Stimulated activated CD8-positive, alpha-beta memory T cell treated with anti-CD3 and anti-CD28 coated beads, Interleukin-15, amount 100 ng/mL, for 4 hours (primary cell): ENCODE measurements at places on chromosomes 11 and 22.

GRCh38 chr11:108929241-108929640, 264.4 kb downstream of the DDX10 start:
- no peak for DNase-seq

DNA sequence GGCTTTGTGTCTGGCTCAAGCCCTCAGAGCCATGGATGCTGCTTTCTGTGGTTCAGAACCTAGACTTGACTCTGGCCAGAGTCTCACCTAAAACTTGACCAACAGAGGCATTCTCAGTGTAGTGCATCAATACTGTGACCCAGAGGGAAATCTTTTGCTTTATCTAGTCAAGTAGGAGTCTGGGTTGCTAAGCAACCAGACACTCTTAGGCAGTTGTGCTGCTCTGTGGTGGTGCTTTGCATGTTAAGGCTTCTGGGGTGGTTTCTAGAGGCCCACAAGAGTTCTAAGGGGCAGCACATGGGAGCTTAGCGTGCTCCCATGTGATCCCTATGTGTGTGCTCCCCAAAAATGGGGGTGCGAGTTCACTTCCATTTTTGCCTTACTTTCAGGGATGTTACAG, 224.6 kb upstream of the PLET1 start:
- no peak for DNase-seq

- no peak for DNase-seq
Observed at GRCh38 chr11:74744277-74744676, 4.4 kb upstream of the RNF169 start.

DNA sequence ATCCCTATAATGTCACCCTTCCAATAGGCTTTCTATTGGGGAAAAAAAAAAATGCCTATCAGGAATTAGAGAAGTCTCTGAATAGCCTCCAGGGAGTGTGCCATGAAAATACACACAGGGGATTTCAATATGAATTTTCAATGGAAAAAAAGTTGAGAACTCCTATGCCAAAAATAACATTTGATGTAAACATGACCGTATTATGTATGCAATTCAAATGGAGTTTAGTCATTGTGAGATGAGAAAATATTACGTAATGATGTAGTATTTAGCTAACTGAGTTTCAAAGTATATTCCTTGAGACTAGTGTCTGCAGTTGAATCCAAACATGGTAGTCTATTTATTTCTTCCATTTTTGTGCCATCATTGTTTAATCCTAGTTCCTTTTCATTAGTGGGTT, 182.3 kb downstream of the BLID start:
- no peak for DNase-seq

DNA sequence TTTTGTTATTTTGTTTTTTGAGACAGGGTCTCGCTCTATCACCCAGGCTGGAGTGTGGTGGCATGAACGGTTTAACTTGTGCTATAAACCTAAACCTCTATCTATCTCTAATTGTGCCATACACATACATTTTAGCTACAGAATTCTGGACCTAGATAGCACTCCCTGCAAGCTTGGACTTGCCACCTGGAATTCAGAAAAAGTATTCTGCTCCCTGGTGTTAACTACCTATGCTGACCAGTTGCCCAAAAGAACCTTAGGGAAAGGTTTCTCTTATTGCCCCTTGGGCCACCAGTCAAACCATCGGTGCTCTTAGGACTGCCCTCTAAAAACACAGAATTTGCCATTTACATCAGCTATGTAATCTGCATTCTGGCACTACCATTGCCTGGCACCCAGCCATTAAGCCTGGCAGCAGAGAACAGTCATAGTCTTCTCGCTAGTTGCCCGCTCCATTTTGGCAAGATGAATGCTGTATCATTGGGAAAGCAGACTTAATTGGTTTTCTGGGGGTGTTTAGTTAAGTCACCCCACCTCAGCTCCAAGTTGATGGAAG, 55.3 kb downstream of the ETS1 start:
- DNase-seq = no peak

- DNase-seq = no peak
Observed at GRCh38 chr11:109641549-109641948, 219.6 kb downstream of the C11orf87 start.

DNA sequence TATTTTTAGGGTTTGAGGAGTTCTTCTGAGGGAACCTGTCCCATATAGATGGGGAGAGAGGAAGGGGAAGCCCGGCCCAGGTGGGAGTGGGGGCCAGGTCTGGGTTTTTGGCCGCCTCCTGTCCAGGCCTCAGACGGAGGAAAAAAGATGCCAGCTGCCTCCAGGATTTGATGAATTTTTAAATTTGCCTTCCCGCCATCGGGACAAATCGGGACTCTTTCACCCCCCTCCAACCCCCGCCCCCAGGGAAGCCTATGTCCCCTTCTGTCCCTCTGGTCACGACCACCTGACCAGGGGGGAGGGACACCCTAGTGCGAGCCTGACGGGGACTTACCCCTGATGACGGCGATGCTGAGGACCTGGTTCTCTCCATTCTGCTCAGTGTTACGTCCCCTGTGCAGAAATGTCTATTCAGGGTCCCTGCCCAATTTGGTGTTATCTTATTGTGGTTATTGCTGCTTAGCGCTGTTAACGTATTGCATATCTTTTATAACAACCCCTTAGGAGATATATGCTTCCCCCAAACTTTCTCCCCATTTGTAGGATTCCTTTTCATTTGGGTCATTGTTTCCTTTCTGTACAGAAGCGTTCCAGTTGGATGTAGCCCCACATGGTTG, 115.9 kb upstream of the GRK3 start:
- DNase-seq = no peak

DNA sequence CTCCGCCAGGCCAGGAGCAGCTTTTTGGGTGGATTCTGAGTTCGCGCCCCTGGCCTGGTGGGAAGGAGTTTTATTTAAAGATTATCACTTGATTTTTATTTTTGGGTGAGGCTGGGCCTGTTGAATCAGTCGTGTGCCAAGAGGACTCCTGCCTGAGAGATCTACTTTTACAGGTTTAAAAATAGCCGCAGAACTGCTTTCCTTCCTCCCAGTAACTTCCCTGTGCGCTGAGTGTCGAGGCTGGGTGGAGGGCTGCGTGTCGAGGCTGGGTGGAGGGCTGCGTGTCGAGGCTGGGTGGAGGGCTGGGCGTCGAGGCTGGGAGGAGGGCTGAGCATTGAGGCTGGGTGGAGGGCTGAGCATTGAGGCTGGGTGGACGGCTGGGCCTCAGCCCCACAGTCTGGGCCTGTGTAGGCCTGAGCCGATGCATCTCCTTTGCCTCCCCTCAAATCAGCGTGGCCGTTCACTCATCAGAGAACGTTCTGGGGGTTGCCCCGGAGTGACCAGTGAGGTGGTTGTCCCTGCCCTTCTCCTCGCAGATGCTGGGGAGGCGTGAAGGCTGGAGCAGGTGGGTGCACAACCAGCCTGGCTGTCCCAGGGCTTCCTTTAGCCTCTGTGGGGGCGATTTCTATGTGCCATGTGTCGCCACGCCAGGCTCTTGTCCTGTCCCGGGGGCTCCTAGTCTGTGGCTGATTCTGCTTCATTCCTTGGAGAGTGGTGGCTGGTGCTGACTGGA, 30.1 kb downstream of the GRAMD4 start:
- DNase-seq = no peak

- no peak for DNase-seq
Observed at GRCh38 chr11:37407461-37407860, 809.4 kb upstream of the RAG2 start.

DNA sequence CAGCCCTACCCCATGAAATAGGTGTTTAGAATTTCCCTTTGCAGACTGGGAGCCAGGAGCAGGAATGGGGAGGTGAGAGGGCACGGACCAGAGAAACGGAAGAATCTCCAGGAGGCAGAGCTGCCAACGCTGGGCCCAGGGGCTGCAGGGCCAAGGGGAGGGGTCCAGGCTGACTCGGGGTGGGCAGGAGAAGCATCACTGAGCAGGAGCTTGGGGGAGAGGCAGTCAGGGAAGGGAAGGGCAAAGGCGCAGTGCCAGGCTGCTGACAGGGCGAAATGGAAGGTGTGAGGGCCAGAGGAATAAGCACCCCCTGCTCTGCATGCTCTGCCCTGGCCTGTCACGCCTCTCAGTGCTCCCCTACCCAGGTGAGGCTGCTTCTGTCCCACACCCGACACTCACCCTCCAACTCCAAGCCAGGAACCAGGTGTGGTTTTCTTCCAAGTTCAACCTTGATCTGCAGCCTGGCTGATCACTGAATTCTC, 14.5 kb downstream of the LRRC32 start:
- DNase-seq = no peak

- DNase-seq = no peak
Observed at GRCh38 chr11:44179173-44179572, 83.7 kb downstream of the EXT2 start.
